Kidney epithelial cell (primary cell): ENCODE measurements at places on chromosomes 7 and 10. TPM values are rescaled to one million over a fixed set of nuclear protein-coding genes. Genes with fewer than 3 reads are reported as not detected.

The SVIL gene
- total RNA-seq: 67.0 and 72.1 TPM in 2 replicates

The SPDYE1 gene
- total RNA-seq: not detected in 2 replicates

The FIGNL1 gene
- 17.0 and 27.5 TPM in 2 replicates for total RNA-seq

The LIPM gene
- not detected in 2 replicates for total RNA-seq

The CAV2 gene
- total RNA-seq: 42.4 and 53.5 TPM in 2 replicates

The GPER1 gene
- 0.08 and 0.55 TPM in 2 replicates for total RNA-seq

The BAZ1B gene
- total RNA-seq: 60.3 and 61.1 TPM in 2 replicates

The DGKB gene
- 0.41 TPM in 1 of 2 replicates, not detected in the other for total RNA-seq

The CTTNBP2 gene
- 4.2 and 5.3 TPM in 2 replicates for total RNA-seq

The ACSM6 gene
- not detected in 2 replicates for total RNA-seq

The SLC18A3 gene
- total RNA-seq: not detected in 2 replicates

The CDK6 gene
- total RNA-seq: 89.7 and 91.0 TPM in 2 replicates

The EEPD1 gene
- 7.8 and 8.7 TPM in 2 replicates for total RNA-seq

The SLC26A4 gene
- 0.14 and 0.25 TPM in 2 replicates for total RNA-seq

The HYCC1 gene
- total RNA-seq: 20.7 and 29.9 TPM in 2 replicates

The IL2RA gene
- total RNA-seq: 0.34 TPM in 1 of 2 replicates, not detected in the other

The EBLN1 gene
- total RNA-seq: not detected in 2 replicates

The MUC12 gene
- 2.9 and 4.2 TPM in 2 replicates for total RNA-seq

The ZNF804B gene
- total RNA-seq: not detected in 2 replicates

The ARF5 gene
- total RNA-seq: 330 and 355 TPM in 2 replicates

The PTPRN2 gene
- 2.4 TPM in 2 replicates for total RNA-seq

The AGMO gene
- 0.04 TPM in 1 of 2 replicates, not detected in the other for total RNA-seq

The GIMAP6 gene
- 0.34 TPM in 1 of 2 replicates, not detected in the other for total RNA-seq

The NXPH1 gene
- total RNA-seq: not detected in 2 replicates

The TMEM176A gene
- 13.3 and 18.9 TPM in 2 replicates for total RNA-seq

The SP8 gene
- not detected in 2 replicates for total RNA-seq

The STEAP1B gene
- not detected in 2 replicates for total RNA-seq

The UTF1 gene
- total RNA-seq: not detected in 2 replicates

The C7orf33 gene
- not detected in 2 replicates for total RNA-seq

The ZP3 gene
- 6.0 and 8.6 TPM in 2 replicates for total RNA-seq

The SPOCK2 gene
- 48.8 and 53.2 TPM in 2 replicates for total RNA-seq

The SLC37A3 gene
- 34.7 and 36.8 TPM in 2 replicates for total RNA-seq

The CHCHD1 gene
- 41.8 and 46.8 TPM in 2 replicates for total RNA-seq

The POU6F2 gene
- total RNA-seq: 0.04 TPM in 1 of 2 replicates, not detected in the other

The FRMPD2 gene
- total RNA-seq: 0.41 and 0.42 TPM in 2 replicates

The PTF1A gene
- not detected in 2 replicates for total RNA-seq

The ECHDC3 gene
- total RNA-seq: 31.6 and 35.1 TPM in 2 replicates

The TRIM73 gene
- total RNA-seq: 0.48 TPM in 1 of 2 replicates, not detected in the other

The FAM241B gene
- total RNA-seq: 10.3 and 14.0 TPM in 2 replicates

The PIP4K2A gene
- 23.6 and 24.9 TPM in 2 replicates for total RNA-seq

The TRPV6 gene
- 7.6 and 10.6 TPM in 2 replicates for total RNA-seq

The CAMK1D gene
- 2.3 and 3.4 TPM in 2 replicates for total RNA-seq
